ENCODE measurements at places on chromosomes 4 and X. TPM values are rescaled to one million over a fixed set of nuclear protein-coding genes. Genes with fewer than 3 reads are reported as not detected.

The FOXO4 gene
- 26.6 TPM for total RNA-seq

GRCh38 chr4:114690571-114690970 lies 92.0 kb downstream of the UGT8 start:
- DNase-seq, result no peak
- no peak overlapping the region for H3K27ac ChIP-seq
- peaks cover 7% of the 10 kb centered on the region for H3K27me3 ChIP-seq
- no peaks in the 10 kb centered on the region for H3K4me1 ChIP-seq

The MAGEC2 gene
- not detected for total RNA-seq

DNA sequence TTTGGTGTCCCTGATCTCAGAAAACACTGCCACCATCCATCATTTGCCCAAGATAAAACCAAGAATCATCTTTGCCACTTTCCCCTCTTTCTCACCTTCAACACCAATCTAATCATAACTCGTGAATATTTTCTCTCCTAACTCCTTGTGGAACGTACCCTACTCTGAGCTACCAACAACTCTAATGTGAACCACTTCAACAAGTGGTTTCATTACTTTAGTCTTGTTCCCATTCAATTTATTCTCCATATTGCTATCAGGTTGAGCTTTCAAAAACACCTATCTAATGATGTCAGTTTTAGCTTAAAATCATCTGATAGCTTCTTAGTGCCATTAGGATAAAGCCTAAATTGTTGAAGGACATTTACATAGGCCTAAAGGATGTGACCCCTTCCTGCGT lies 39.8 kb upstream of the CXorf38 start:
- peaks cover 21% of the 10 kb centered on the region for H3K4me1 ChIP-seq
- H3K27ac ChIP-seq, result no peak overlapping the region
- no peak for DNase-seq
- H3K36me3 ChIP-seq, result peaks cover 10% of the 10 kb centered on the region
- no peak overlapping the region for H3K4me3 ChIP-seq
